ENCODE measurements at places on chromosomes 7 and 10.

- no peak for DNase-seq
Observed at GRCh38 chr7:128697302-128697905, 25.3 kb downstream of the GARIN1A start.

- DNase-seq, result no peak
Observed at GRCh38 chr7:134709197-134709596, 62.5 kb downstream of the BPGM start.

DNA sequence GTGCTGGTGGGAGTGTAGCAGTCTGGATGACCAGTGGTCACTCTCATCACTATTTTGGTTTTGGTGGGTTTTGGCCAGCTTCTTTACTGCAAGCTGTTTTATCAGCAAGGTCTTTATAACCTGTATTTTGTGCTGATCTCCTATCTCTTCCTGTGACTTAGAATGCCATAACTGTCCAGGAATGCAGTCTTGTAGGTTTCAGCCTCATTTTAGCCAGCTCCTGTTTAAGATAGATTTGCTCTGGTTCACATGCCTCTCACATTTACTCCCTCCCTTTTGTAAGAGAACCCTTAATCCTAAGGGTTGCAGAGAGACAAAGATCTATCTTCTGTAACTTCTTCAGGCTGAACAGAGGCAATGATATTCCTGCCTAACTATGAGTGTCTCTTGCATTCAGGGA is 51.2 kb upstream of the INHBA start:
- DNase-seq, result no peak

DNA sequence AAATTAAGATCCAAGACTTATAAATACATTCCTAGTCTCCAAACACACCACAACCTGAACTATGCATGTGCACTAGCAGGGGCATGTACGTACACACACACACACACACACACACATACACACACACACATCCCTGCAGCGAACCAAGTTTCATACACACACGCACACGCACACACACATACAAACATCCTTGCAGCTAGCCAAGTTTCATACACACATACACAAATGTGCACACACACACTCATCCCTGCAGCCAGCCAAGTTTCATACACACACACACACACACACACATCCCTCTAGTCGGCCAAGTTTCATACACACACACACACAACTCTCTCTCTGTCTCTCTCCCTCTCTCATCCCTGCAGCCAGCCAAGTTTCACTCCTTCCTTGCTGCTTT is 82.7 kb upstream of the WIPF3 start:
- no peak for DNase-seq

DNA sequence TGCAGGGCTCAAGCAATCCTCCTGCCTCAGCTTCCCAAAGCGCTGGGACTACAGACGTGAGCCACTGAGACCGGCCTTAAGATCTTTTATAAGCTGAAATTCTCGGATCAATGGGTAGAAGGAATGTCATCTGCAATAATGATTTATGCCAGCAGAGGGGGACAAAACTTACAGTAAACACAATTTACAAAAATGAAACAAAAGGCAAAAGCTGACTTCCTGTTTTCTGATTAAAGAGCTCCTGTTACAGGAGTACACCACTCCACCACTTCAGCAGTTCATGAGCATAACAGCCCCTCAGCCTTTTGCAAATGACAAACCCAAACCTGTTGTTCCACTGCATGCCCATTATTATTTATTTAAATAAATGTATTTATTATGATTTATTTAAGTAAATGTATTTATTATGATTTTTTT is 88.5 kb upstream of the ATP6V0A4 start:
- peak; percentile 16 for DNase-seq

GRCh38 chr10:72337039-72337629 is 17.6 kb downstream of the DNAJB12 start:
- peak; percentile 79 for DNase-seq

DNA sequence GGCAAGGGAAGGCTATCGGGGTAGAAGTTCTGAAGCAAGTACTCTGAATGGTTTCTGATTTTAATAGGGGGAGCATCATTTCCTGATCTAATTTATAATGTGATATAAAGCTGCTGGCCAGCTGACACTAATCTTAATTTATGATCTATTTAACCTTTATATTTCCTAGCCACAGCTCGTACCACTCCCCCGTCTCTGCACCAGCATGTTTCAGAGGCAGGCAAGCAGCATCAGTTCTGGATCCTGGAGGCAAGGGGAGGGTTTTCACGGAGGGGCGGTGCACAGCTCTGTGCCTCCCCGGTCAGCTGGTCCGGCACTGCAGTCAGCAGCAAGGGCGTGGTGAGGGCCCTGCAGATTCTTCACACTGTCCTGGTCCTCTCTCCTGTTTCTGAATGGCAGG is 30.0 kb downstream of the MGMT start:
- DNase-seq, result no peak

GRCh38 chr7:152369518-152369917 is 66.3 kb downstream of the KMT2C start:
- DNase-seq, result no peak

GRCh38 chr7:99404977-99405320 is 3.4 kb downstream of the PDAP1 start:
- no peak for DNase-seq

DNA sequence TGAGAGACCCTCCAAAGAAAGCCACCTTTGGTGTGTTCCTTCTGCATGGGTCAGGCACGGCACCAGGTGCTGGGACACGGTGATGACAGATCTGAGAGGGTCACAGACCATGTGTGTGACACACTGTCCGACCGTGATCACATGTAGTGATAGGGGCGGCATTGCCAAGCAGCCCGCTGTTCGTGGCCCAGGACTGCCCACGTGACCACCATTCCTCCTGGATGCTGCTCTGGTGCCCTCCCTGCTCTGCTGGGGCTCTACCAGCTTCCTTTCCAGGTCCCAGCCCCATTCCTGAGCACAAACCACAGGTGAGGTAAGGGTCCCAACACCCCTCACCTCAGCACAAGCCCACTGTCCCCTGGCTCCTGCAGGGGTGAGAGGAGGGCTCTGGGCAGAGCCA is 10.1 kb upstream of the SLC18A3 start:
- DNase-seq, result no peak

GRCh38 chr10:48224979-48225560 is 49.4 kb downstream of the FRMPD2 start:
- no peak for DNase-seq

DNA sequence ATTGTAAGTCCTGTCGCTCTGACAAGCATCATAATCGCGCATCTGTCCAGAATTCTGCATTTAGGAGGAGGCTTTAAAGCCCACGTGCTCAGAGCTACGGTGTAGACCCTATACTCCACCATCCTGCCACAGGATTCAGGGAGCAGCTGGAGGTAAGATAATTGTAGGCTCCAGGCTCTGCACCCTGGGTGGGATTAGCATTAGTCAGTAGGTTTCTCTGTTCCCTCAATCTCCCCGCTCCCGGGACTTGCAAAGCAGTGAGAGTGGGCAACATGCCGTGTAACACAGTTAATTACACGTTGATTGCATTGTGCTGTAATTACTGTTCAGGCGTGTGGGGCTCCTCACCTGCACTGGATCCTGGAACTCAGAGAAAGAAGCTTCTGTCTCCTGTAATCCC is 89.3 kb upstream of the CUX1 start:
- DNase-seq, result no peak

GRCh38 chr10:78045237-78045636 is 11.6 kb downstream of the RPS24 start:
- DNase-seq, result peak; percentile 34

- DNase-seq, result no peak
Observed at GRCh38 chr7:51629206-51629605, 312.6 kb upstream of the COBL start.

GRCh38 chr7:17380736-17381662 is 82.5 kb downstream of the AHR start:
- no peak for DNase-seq

DNA sequence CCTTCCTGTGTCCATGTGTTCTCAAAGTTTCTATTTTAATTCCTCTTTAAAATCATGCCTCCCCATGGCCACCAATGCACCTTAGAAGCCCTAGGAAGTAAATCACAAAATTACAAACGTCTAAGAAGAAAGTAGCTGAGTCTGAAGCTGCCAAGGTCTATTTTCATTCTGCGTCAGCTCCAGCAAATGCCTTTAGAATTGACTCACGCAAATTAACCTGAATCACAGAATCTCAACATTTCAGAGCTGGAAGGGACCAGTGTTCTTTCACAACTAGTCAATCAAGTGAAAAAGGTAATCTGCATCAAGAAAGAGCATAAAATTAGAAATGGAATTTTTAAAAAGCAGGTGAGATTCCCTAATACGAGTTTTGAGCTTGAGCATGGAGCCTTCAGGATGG is 1017.6 kb downstream of the SORCS3 start:
- DNase-seq, result no peak

DNA sequence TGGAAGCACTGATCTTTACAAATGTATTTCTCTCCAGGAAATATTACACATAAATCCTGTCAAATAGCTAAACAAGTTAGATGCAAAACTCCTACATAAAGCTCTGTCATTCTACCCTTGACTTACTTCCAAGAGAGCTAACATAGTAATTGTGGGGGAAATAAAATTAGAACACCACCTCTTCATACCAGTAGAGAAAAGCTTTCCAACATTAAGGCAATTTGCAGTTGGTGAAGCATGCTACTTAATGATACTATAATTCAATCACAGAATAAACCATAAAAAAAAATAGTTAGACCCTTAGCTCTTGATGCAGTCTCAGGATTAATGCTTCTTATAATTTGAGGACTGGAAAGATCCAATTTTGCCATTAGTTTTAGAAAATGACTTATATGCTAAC is 35.2 kb downstream of the SEMA3A start:
- DNase-seq, result no peak

DNA sequence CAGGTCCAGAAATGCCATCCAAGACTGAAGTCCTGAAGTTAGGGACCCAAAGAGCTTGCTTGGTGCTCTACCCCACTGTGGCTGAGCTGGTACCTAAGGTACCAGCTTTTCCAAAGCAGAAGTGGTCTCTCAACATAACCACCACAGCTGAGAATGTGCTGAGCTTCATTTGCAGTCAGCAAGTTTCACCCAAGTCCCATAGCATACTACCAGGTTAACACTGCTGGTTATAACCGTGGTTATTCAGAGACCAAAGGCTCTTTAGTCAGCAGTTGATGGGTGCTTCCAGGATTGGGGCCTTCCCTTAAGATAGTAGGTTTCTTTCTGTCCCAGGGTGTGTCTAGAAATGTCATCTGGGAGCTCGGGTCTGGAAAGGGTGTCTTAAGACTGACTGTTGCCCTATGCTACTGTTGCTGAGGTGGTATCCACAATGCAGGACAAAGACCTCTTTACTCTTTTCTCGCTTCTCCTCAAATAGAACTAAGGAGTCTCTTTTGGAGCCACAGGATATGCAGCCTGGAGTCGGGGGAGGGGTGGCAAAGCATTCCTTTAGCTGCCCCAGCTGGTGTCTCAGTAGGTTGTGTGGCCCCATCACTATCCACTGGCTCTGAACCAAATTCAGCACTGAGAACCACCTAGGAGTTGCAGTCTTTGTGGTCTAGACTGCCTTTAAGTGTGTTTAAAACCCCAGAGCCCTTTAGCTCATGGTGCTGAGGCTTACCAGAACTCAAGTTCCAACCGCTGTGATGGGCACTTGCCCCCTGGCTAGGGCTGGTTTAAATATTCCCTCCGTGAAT is 354.9 kb upstream of the SEMA3C start:
- no peak for DNase-seq

DNA sequence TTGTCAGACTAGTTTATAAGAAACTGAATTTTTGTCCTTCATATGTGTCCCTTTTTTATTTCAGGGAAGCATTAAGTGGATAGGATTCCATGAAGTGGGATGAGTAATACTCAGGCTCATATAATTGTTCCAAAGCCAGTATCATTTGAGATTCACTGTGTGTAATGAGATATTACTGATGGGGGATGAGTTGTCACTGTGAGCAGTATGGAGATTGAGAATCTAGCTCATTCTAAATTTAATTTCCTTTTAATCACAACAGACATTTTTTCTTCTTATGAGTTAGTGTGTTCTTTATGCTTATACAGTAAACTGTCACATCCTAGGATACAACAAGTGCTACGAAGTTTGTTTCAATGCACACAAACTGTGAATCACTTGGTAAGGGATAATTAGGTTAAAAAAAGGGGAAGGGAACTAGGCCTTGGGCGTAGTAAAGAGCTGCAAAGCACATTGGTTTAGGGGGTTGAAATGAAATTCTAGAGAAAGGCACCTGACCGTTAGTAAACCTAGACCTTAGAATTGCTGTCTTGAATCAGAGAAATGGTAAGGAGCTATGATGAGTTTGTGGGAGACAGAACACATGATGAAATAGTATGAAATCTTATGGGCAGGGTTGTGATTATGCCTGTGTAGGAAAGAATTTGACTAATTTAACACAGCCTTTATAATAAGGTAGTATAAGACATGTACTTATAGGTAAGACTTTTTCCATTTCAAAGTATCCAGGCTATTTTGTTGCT is 153.4 kb downstream of the MLLT10 start:
- DNase-seq, result no peak

DNA sequence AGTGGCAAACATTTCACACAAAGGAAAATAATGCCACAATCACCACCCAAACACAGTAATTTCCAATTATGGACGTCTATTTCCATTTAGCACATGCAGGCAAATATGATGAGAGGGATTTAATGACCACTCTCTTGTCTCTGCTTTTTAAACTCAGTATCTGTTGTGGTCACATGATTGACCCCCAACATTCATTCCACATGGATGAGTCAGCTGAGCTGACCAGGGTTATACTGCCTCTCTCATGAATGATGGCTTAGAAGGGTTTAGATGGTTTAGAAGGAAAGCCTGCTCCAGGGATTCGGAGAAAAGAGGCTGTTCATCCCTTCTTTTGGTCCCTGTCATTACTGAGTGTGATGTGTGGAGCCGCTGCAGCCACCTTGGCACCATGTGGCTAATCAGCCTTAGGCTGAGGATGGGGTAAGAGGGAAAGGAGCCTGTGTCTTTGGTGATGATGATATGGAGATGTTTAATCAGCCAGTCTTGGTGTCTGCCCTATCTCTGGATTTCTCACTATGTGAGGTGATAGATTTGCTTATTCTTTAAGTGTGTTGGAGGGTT is 38.2 kb upstream of the JAKMIP3 start:
- no peak for DNase-seq

GRCh38 chr10:74824900-74825370 is 1.5 kb upstream of the KAT6B start:
- DNase-seq, result peak; percentile 51

- DNase-seq, result no peak
Observed at GRCh38 chr10:57972783-57973182, 294.9 kb downstream of the IPMK start.

- no peak for DNase-seq
Observed at GRCh38 chr10:132986576-132986975, 44.2 kb upstream of the CFAP46 start.

- no peak for DNase-seq
Observed at GRCh38 chr7:94400022-94400421, 5.3 kb downstream of the COL1A2 start.

All from globus pallidus (tissue), 1 donor.